ENCODE measurements at places on chromosomes 12 and 14.
A peak's percentile ranks its signal among the peaks of the same experiment; 100 is the strongest.

DNA sequence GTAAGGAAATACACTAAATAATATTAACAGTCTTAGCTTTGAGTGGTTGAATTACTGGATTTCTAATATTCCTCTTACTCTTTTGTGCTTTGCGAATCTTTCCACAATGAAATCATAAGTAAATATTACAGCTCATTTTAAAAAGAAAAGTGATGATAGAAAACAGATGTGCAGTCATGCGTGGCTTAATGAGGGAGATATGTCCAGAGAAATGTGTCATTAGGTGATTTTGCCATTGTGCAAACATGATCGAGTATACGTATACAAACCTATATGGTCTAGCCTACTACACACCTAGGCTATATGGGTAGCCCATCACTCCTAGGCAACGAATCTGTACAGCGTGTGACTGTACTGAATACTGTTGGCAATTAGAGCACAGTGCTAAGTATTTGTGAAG is 59.3 kb downstream of the SLC15A5 start:
- DNase-seq = no peak

DNA sequence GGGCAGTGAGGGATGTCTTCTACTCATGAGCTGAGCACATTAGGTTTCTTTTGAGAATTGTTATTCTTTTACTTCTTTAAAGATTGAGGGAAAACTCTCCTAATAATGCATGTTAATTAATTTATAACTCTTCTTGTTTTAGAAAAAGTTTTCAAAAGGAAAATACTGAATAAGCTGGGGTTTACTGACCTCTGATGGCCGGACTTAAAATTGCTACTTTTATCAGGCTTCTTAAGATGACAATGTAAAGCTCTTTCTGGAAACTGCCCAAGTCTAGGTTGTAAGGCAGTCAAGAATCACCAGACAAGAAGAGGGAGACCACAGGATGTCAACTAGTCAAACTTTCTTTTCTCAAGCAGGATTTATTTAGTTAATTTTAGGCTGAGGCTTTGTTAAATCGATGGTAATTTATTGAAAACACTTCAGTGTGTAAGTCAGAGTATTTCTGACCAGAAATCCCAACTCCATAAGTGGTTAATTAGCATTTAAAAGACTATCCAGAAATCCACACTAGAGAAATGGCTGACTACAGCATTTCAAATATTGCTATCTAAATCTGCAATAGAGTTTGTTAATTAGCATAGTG is 82.1 kb downstream of the AVPR1A start:
- no peak for DNase-seq

GRCh38 chr12:82366197-82366596 is 7.9 kb downstream of the METTL25 start:
- DNase-seq = no peak

GRCh38 chr12:64824500-64825142 is at the start of gene TBC1D30:
Gene TBC1D30, plus strand, starts transcription at chr12:64824647. Its CDS starts 233 bp downstream, at chr12:64824880.
- peak; percentile 77 for DNase-seq

- no peak for DNase-seq
Measured at GRCh38 chr12:48122065-48122834, 3.1 kb downstream of the PFKM start.

DNA sequence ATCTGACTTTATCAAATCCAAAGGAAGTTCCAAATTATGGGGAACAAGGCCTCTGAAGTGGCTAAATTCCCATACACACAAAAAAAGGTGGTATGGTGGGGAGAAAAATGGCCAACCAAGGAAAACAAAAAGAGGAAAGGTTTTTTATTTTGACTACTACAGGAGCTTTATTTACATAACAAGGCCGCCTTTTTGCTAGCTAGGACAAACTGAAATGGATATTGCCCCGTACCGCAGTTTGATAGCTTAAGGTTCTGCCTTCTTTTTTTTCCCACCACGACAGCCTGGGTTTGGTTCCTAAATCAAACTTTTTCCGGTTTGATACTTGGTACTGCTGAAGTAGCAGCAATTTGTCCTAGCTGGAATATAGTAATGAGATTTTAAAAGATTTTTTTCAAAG is 66.8 kb downstream of the COX16 start:
- no peak for DNase-seq

DNA sequence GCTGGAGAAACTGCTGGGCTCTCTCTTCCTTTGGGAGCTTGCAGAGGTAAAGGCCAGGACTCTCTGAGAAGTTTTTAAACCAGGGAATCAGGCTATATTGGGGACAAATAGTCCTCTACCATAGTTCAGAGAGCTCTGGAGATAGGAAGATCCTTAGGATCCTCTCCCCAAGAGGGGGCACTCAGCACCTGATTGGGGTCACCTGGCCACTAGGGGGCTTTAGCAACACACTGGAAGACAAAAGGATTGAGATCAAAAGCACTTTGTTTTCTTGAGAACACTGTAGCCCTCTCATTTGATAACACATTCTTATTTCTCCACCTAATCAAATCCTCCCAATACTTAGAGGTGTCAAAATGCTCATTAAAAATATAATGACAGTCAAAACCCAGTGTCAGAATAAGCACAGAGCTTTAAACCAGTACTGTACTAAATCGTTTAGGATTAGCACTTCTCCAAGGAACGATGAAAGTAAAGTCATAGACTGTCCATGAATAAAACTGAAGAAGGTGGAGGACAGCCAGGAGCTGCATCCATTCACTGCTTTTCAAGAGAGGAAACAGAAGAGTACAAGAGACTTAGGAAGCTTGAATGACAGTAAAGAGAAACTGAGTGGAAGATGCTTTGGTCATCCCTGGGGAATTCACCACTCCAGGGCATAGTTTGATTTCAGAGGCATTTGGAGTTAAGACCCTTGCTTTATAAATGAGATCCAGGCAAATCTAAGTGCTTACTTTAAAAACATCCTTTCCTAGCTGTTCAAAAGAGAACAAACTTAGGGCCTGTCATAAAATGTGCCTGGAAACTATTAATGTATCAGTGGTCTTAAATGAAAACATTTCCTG is 26.5 kb downstream of the BMP4 start:
- peak; percentile 67 for DNase-seq

DNA sequence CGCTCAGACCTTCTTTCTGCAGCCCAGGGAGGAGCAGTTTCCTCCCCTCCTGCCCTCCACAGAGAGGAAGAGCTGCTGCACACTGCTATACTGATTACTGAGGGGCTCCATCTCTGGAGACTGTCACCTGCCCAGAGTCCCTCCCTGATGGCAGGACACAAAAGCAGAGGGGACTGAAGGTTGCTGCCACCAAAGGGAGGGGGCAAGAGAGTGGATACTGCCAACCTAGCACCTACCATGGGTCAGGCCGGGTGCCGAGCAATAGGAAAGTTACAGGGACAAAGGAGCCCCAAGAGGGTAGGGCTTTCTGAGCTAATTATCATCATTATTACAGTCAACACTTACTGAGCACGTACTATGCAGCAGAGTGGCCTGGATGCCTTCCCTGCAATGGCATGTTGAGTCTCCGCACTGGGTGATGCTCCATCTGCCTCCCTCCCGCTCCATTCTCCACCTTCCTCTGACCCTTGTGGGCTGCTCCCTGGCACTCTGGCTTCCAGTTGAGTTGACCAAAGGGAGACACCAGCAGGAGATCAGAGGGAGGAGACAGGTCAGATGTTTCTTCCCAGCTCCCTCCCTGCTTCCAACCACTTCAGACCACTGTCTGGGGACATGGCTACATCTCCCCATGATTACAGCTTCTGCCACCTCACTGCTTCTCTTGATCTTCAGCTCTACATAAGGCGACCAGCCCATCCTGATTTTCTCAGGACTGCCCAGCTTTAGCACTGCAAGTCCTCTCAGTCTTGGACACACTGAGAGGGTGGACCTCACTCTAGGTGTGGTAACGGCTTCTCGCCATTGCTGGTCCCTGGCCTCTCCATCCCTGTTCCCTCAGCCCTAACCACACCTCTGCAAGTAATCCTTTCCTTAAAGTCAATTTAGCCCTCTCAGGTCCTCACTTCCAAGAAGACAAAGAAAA is 2.6 kb upstream of the KRT79 start:
- DNase-seq = no peak

GRCh38 chr14:69573831-69574262 is 824 bp downstream of the CCDC177 start:
- no peak for DNase-seq

GRCh38 chr12:78951803-78952551 is 87.4 kb downstream of the SYT1 start:
- DNase-seq = peak; percentile 84

DNA sequence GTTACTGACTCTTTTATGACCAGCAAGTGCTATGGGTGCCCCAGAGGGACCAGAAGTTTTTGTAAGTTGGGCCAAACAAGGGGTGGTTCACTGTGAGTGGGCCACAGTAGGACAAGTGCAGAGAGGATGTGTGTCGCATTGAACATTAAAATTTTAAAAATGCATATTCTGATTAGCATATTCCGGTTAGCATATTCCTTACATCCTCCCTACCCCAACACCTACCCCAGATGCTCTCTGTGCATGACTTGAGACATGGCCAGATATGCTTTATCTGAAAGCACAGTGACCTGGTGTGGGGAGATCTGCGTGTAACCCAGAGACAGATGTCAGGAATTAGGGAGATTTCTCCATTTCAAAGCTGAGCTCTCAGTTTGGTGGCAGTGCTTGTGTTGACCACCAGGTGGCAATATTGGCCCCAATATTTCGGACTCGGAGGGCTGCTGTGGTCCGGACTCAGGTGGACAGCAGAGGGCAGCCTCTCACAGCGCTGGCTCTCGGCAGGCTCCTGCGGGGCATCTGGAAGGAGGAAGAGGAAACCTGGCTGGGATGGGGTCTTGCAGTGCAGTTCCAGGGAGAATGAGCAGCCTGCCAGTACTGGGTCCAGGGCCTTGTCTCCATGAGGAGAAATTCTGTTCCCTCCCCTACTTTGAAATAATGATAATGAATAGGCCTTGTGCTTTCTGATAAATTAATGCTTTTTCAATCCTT is 1.6 kb upstream of the CEBPE start:
- peak; percentile 95 for DNase-seq

DNA sequence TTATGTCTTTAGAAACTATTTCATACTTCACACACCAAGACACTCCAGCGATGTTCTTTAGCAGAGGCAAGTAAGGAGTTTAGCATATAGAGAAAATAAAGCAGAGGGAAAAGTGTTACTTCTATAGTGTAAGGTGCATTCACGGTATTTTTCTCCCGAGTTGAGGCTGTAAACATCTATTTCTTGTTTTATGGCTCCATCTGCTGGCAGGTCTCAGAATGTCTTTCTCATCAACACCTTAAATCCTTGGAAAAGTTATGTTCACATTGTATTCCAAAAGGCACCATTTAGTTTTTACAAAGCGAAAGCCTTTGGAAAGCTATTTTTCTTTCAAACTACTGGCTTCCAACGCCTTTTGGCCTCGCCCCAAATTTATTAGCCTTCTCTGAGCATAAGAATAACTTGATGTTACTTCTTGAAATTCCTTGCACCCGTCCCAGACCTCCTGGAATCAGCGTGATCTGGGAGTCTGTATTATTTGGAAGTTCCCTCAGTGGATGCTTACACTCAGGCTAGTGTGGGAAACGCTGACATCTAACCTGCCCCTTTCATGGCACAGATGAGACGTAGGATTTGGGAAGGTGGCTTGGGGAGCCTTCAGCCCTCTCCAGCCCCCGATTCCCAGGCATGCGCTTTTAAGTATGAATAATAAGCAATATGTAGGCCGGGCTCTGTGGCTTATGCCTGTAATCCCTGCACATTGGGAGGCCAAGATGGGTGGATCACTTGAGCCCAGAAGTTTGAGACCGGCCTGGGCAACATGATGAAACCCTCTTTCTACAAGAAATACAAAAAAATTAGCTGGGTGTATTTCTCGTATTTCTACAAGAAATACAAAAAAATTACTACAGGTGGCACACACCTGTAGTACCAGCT is 1.9 kb upstream of the PIWIL1 start:
- no peak for DNase-seq

DNA sequence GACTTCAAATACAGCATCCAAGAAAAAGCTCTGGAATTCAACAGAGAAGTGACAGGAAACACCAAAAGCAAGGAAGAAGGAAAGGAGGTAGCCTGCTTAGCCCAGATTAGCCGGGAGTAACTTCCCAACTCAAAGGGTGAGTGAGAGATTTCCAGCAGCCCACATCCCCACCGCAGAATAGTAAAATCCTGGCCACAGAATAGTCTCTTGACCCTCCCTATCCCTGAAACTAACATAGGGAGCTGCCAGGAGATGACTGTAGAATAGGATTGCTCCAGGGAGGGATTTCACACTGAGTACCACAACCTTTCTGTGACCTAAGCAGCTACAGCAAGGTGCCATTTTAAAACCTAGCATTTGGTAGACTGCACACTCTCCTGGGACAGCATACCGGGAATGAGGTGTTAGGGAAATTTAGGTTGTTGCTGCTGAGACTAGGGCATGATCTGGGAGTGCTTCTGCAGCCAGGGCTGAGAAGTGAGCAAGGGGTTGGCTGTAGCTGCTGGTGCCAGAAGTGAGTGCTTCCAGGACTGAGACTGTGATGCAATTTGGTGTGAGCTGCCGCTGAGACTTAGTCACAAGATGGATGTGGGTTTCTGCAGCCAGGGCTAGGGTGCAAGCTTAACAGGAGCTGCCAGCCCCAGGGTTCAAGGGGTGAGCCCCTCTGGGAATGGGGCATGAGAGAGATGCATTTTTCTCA is 66.0 kb downstream of the TMTC3 start:
- DNase-seq = no peak

DNA sequence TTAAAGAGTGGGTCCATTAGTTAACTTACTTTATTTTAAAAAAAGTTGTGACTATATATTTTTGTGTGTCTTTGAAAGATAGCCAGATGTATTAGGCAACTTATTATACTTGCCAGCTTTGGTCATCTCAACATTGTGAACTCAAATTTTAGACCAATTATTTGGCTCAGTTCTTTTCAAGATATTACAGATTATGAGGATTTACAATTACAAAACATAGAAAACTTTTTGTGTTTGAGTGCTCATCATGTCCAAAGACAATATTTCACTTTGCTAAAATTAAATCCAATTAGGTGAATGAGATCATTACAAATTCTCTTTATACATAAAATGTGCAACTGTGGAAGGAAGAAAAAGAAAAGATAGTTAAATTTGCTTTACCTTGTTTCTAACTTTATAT is 18.3 kb upstream of the PDE3A start:
- DNase-seq = no peak

GRCh38 chr14:97699026-97699425 is 901.8 kb downstream of the VRK1 start:
- no peak for DNase-seq

DNA sequence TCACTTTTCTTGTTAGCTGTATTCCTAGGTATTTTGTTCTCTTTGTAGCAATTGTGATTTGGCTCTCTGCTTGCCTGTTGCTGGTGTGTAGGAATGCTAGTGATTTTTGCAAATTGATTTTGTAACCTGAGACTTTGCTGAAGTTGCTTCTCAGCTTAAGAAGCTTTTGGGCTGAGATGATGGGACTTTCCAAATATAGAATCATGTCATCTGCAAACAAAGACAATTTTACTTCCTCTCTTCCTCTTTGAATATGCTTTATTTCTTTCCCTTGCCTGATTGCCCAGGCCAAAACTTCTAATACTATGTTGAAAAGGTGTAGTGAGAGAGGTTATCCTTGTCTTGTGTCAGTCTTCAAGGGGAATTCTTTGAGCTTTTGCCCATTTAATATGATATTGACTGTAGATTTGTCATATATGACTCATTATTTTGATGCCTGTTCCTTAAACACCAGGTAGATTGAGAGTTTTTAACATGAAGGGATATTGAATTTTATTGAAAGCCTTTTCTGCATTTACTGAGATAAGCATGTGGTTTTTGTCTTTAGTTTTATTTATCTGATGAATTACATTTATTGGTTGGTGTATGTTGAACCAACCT is 26.7 kb downstream of the CLECL1 start:
- DNase-seq = no peak

- no peak for DNase-seq
Measured at GRCh38 chr12:273382-273781, 10.7 kb upstream of the SLC6A13 start.

GRCh38 chr12:104792570-104792969 is 165.5 kb downstream of the SLC41A2 start:
- DNase-seq = peak; percentile 83

GRCh38 chr12:104223712-104224111 is 8.1 kb downstream of the TXNRD1 start:
- DNase-seq = peak; percentile 67
